ENCODE measurements at places on chromosomes 3 and 15.

DNA sequence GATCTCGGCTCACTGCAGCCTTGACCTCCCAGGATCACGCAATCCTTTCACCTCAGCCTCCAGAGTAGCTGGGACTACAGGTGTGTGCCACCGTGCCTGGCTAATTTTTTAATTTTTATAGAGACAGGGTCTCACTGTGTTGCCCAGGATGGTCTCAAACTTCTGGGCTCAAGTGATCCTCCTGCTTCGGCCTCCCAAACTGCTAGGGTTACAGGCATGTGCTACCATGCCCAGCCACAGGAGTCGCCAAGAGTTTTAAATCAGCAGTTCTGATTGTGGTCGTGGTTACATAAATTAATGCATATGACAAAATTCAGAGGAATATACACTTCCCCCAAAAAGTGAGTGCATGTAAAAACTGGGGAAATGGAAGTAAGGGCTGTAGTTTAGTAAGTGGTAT lies 32.9 kb downstream of the MEGF11 start:
- DNase-seq, result peak; percentile 8

DNA sequence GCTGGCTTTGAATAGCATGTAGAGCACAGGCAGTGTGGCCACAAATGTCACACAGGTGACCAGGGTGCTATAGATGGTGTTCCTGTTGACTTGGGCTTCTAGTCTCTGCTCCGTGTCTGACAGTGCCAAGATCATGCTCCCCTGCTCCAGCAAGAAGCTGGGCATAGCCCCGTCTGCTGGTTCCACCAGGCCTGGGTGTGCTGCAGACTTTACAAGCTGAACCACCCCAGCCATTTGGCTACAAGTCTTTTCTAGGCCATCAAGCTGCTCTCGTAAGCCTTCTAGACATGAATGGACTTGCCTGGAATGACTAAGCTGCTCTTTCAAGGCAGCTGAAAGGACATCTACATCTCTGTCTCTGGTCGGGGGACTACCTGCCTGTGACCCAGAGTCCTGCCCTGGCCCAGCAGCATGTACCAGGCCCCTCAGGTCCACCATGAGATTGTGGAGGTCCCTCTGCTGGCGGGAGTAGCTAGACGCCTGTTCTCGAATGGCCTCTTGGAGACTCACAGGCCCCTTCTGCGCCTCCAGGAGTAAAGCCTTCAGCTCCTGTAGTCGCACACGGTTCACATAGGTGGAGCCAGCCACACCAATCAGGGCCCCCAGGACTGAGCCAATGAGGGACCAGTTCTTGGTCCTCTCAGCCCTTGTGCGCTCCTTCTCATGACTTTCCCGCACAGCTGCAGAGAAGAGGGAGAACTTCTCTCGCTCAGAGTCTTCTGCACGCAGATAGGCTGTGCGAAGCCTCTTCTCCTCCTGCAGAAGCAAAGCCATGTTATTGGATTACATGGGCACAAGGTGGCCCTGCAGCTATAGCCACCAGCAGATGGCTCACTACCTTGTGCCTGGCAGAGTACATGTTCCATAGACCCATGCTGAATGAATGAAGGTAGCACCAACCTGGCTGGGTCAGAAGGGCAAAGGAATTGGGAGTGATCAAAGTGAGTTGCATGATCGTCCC lies 2.8 kb upstream of the PLXNB1 start:
- DNase-seq, result no peak

DNA sequence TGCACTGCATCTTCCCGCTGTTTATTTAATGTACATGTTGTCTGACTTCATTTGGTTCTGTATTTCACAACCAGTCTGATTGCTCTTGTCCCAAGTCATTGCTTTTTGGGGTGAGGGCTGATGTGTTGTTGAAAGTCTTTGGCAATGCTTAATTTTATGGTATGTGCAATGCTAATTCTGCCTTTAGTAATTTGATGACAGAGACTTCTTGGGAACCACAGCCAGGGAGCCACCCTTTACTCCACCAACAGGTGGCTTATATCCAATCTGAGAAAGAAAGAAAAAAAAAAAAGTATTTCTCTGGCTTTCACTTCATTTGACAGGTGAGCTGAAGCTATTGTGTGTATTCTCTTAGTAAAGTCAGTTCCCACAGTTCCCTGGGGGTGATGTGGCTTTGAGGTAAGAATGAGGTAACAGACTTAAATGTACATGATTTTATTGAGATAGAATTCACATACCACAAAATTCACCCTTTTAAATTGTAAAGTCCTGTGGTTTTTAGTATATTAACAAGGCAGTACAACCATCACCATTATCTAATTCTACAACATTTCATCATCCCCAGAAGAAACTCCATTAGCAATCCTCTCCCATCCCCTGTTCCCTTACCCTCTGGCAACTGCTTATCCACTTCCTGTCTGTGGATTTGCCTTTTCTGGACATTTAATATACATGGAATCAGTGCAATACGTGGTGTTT lies 97.3 kb downstream of the SLCO3A1 start:
- no peak for DNase-seq

DNA sequence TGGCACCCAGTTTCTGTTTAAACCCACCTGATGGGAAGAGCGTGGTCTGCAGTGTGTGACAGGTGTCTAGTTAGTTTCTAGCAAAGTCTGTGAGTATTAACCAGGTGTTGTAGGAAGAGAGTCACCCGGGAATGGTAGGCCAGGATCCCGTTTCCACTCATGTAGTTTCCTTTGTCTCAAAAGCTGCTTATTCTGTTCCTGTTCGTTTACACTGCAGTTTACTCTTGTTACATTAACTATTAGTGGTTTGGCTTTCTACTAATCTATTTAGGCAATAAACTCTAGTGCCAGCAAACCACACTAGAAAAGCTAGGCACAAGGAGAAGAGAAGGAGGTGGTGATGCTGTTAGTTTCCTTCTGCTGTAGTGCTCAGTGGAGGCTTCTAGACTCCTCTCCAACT lies 32.7 kb downstream of the WDR76 start:
- DNase-seq, result no peak

DNA sequence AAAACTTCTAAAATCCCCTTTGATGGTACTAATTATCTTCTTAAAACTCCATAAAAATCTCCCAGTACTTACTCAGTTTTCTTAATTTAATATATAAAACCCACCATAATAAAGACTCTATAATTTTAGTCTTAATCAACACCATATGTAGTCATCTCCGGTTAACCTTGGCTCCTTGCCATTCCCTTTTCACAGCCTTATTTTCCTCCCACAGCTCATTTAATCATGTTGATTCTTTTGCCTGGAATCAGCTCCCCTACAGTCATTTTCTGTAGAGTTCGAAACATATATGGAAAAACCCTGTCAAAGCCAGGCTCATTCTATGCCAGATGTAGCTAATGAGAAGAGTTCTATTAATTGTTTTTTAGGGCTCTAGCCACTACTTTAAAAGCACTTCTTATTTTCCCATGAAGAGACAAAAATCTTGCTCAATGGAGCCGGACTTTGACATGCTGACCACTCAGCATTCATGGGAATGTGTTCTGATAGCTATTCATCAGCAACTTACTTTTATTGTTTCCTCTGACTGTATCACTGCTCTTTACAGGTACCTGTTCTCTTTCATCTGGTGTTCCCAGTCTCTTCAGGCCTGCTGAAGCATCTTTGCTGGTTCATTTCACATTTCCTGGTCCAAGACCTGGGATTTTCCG lies 573.4 kb downstream of the NAALADL2 start:
- no peak for DNase-seq

DNA sequence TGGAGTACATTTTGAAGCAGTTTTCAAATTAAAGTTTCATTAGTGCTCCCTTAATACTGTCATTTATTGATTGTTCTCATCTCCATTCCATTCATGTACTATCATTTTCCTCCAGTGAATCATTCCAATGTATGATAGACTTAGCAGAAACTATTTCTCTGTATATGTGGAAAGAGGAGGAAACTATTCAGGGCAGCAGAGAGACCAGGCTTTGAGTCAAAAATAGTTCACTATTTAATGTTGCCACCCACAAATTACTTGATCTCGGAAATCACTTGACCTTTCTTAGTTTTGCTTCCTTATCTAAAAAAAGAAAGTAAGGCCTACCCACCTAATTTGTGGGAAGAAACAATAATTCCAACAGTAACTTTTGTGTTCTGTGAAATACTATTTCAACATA lies 610.5 kb upstream of the ZNF385D start:
- DNase-seq, result no peak

GRCh38 chr3:145604851-145605250 lies 556.1 kb downstream of the PLOD2 start:
- DNase-seq, result no peak

- DNase-seq, result no peak
Measured at GRCh38 chr3:89787485-89787884, 680.1 kb downstream of the EPHA3 start.

DNA sequence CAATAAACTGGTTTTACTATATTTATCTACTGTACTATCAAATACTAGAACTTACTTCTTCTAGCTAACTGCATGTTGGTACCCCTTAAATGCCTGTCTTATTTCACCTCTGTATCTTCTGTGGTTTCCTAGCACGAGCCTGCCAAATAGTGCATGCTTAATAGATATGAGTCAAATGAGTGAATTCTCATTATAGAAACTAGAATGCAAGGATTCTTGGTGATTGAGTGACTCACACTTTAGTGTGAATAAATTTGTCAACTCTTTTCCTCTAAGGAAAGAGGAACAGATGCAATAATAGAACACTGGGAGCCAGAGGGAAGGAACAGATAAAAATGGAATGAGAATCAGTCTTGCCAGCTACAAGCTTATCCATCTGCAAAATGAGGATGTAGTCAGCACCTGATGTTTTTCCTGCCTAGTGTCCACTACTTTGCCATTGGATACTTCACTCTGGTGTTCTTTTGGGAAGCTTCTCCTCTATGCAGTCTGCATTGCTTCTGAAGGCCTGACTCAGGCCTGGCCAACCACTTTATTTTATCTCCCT lies 189.1 kb upstream of the CADPS start:
- no peak for DNase-seq

GRCh38 chr3:193894121-193894863 lies 241.7 kb upstream of the HES1 start:
- no peak for DNase-seq

- DNase-seq, result no peak
Measured at GRCh38 chr3:32428092-32429068, 36.7 kb downstream of the CMTM7 start.

DNA sequence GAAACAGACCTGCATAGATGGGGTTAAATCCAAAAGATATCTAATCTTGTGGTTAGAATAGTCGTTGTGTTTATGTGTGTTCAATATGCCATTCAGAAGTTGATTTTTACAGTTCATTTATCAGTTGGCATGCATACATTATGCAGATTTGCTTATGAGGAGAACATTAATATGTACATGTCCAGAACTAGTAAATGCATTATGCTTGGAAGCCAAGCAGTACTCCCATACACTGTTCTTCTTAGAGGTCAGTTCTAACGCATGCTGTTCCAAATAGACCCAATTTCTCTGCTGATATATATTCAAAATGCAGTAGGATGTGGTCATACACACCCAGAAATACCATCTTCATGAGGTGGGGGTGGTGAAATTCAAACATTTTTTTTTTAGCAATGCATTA lies 956 bp downstream of the FGF12 start:
- no peak for DNase-seq

DNA sequence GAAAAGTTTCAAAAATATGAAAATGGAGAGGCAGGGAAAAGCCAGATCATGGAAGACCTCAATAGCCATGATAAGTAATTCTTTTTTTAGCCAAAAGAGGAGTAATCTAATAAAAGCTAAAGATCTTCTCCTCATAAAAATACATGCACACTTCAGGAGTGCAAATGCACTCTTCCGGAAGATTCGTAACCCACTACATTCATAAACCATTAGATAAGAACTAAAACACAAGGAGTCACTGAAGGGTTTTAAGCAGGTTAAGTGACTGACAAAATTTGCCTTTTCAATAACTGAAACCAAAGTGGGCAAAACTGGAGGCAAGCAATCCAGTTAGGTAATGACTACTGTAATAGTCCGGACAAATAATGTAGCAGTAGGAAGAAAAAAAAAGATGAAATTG lies 46.0 kb downstream of the UBE3A start:
- DNase-seq, result no peak

DNA sequence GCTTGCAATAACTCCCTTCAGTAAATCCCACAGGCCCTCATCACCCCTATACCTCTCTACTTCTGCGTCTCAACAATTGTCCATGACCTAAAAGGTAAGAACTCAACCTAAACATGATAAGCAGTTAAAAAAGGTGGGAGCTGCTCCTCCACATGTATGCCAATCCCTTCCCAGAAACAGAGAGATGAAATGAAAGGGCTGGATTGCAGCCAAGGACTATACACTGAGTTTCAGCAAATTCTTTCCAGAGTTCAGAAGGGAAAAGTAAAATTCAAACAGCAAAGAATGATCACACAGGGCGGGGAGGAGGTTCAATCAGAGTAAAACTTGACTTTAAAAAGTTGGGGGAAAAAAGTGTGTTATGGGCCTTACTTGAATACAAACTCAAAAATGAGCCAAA lies 27.5 kb downstream of the PLOD2 start:
- no peak for DNase-seq

GRCh38 chr15:54345301-54345700 lies 367.1 kb downstream of the UNC13C start:
- DNase-seq, result no peak

- DNase-seq, result no peak
Measured at GRCh38 chr3:46397111-46397510, 9.8 kb downstream of the CCR5AS start.

DNA sequence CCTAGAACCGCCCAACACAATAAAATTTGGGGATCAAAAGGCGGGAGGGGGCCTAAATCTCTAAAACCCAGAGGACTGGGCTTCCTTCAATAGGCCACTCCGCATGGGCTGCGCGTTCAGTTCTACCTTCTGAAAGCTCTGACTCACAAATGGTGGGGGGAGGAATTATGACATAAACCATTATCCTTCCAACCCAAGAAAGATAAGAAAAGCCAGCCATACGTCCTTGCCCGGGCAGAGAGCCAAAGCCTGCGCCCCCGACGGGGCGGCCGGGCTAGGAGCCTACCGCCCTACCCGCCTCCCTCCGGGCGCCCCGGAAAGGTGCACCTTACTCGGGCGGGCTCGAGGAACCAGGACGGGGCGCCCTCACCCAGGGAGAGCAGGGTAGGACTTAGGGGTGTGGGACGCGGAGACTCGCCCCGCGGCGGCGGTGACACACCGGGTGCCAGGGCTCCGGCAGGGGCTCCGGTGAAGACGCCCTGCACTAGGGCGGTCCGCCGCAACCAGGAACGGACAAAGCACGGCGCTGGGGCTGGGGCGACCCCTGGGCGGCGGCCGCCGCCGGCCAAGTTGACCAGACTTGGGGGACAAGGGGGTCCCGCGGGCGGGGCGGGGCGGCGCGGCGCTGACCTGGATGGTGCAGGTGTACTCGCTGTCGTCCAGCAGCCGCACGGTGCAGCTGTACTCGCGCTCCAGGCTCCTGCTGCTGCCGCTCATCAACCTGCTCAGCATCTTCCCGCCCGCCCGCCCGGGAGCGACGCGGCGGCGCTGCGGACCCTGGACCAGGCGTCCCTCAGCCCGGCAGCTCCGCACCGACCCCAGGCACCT lies 534 bp downstream of the FRMD5 start:
- no peak for DNase-seq

DNA sequence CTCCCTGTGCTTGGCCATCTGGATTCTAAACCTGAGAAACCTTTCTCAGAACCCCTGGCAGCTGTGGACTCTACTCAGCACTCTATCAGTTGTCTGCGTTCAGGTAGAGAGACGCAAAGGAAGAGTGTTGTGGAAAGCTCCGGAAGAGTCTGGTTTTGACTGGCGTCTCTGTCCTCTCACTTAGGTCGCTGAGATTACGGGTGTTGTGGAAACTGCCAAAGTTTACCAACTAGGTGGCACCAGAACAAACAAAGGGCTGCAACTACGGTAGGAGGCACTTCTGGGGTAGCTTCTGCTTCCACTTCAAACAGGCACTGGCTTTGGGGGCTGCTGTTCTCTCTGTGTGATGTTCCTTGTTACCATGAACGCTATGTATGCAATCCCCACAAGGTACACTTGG lies 19.2 kb upstream of the ITPKA start:
- no peak for DNase-seq
